ENCODE measurements at places on chromosomes 5 and 9.
A peak's percentile ranks its signal among the peaks of the same experiment; 100 is the strongest.

GRCh38 chr5:115586525-115587146, 15.6 kb downstream of the TICAM2 start:
- peak; percentile 45 for DNase-seq

DNA sequence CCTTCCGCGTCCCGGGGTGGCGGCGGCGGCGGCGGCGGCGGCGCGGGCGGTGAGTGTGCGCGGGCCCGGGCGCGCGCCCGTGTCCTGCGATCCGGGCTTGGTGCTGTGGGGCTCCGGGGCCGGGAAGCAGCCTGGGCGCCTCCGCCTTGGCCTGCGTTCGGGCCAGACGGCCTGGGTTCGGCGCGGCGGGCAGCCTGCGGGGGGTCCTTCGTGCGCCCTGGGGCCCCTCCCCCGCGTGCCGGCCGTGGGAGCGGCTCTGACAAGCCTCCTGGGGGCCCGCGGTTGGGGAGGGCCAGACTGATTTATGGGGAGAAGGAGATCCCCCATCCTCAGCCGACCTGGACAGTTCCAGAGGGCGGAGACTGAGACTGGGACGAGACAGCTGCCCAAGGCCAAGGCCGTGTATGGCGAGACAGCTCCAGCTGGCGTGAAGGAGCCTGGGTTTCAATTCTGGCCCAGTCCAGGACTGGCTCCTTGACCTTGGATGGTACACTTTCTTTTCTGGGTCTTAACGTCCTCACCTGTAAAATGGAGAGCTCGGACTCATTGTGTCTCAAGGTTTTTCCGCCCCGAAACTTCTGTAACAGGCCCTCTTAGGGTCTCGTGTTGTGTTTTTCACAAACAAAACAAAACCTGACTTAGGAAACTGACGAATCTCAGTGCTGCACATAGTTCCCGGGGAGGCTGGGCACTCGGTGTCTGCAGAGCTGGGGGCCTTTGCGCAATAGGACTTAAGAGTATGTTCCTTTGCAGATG, 603 bp downstream of the TMEM268 start:
- peak; percentile 62 for DNase-seq

DNA sequence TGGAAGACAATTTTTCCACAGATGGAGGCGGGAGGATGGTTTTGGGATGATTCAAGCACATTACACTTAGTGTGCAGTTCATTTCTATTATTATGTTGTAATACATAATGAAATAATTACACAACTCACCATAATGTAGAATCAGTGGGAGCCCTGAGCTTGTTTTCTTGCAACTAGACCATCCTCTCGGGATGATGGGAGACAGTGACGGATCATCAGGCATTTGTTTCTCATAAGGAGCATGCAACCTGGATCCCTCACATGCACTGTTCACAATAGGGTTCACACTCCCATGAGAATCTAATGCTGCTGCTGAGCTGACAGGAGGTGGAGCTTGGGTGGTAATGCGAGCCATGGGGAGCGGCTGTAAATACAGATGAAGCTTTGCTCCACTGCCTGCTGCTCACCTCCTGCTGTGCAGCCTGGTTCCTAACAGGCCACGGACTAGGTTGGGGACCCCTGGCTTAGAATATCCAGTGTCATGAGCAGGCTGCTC, 1.6 kb downstream of the STKLD1 start:
- no peak for DNase-seq

DNA sequence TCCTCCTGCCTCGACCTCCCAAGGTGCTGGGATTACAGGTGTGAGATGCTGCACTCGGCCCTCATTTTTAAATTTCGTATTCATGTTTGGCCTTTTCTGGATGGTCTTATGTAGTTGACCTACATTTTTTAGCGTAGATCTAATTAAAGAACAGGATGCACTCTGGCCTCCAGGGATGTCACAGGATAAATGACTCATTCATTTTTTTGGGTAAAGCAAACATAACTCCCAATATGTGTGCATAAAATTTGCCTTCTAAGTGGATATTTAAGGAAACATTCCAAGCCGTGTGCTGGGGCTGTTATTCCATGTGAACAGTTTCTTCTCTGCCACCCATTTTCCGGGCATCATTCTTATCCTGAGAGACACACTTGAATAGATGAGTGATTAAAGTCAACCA, 501.6 kb downstream of the IRX1 start:
- DNase-seq, result no peak

- DNase-seq, result peak; percentile 93
Measured at GRCh38 chr9:83472764-83473163, 65.4 kb downstream of the FRMD3 start.

DNA sequence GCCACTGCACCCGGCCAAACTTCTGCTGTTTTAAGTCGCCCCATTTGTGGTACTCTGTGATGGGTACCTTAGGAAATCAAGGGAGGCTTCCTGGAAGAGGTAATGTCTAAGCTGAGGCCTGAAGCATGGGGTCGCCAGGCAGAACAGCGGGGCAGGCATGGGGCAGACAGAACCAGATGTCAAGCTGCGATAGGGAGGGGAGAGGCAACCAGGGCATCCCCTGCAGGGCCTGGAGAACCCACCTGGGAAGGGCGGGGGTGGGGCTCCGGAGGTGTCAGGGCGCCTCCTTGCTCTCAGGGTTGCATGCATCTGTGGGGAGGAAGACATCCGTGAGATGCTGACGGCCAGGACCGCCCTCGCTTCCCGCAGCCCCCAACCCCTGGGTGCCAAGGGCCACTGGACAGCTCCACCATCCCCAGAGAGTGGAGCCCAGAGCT, 2.8 kb downstream of the LCN15 start:
- no peak for DNase-seq

- DNase-seq, result no peak
Measured at GRCh38 chr5:150401376-150402228, 11.1 kb downstream of the CD74 start.

DNA sequence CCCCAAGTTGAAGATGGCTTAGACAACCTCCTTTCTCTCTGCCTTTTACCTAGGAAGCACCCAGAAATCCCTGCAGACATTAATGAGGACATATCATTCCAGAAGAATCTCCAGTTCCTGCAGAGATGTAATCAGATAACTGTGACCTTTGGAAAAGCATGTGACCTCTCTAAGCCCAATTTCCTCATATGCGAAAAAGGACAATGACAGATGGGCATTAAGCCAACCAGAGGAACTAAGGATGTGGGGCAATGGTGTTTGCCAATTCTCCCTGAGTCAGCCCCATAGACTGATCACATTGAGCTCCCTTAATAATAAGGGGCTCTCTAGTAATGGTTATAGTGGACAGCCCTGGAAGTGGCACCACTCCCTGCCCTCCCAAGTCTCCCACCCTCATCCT, 10.1 kb upstream of the FOXI1 start:
- peak; percentile 56 for DNase-seq

- peak; percentile 19 for DNase-seq
Measured at GRCh38 chr5:52798938-52799337, 11.2 kb downstream of the ITGA1 start.

DNA sequence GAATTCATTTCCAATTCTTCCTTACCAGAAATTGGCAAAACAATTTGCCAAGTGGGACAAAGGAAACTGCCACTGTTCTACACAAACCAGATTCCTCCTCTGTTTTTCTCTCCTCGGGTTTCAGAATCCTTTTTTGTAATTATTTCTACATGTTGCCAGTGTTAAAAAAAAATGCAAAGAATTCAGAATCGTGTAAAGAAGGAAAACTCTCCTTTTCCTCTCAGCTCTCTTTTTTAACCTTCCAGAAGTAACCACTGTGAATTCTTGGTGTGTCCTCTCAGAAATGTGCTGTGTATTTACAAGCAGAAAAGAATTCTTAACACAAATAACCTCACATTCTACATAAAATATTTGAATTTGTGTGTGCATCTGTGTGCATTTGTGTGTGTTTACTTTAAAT, 224.6 kb downstream of the DRD1 start:
- DNase-seq, result no peak

DNA sequence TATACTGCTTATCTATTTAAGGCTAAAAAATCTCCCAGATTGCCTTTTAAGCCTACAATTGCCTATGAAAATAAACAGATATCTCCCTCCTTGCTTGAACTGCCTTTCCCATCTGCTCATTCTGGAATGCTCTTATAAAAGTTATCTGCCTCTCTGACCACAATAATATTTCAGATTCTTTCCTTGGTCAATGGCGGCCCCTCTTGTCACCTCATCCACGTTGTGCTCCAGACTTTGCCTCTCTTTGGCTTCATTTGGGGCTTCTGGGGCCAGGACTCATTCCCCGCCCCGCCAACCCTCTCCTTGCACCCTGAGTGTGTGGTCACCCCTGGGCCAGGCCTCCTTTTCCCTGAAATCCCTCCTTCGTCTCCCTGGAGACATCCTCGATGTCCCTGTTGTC, 110.0 kb upstream of the RPS23 start:
- DNase-seq, result no peak

- no peak for DNase-seq
Measured at GRCh38 chr5:173451031-173451430, 122.8 kb upstream of the STC2 start.

GRCh38 chr9:105357937-105358336, 89.9 kb upstream of the FSD1L start:
- DNase-seq, result no peak

- no peak for DNase-seq
Measured at GRCh38 chr5:92222449-92222848, 839.3 kb upstream of the ARRDC3 start.

GRCh38 chr9:113950195-113951031, 74.3 kb downstream of the ZNF618 start:
- DNase-seq, result no peak

DNA sequence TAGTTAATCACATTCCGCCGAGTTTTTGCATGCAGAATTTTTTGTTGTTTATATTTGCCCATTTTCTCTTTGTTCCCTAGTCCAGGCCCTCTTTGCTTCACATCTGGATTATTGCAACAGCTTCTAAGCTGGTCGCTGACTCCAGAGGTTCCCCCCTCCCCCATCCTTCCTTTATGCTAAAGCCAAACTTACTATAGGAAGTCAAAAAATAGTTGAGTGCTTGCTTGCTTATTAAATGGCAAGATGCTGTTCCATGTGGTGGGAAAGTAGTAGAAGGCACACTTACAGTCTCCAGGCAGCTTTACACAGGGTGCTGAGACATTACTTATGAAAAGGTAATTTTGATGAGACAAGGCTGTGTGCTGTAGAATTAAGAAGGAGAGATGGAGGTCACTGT, 1.3 kb downstream of the ZBTB34 start:
- DNase-seq, result peak; percentile 42

DNA sequence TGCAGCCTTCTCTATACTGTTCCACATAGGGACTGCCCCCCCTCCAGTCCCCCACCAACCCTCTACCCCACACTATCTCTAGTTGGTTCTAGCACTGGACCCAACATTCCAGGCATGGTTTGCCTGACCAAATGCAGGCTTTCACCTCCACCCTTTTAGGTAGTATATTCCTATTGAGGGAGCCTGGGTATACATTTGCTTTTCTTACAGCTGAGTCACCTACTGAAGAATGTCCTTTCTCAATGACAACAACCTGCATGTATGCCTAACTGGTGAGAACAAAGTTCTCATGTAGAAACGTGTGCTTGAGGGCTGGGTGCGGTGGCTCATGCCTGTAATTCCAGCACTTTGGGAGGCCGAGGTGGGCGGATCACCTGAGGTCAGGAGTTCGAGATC, 8.2 kb downstream of the TNIP1 start:
- no peak for DNase-seq

Data from AML-193 (cell line).